ENCODE measurements at places on chromosomes 16 and 17.

DNA sequence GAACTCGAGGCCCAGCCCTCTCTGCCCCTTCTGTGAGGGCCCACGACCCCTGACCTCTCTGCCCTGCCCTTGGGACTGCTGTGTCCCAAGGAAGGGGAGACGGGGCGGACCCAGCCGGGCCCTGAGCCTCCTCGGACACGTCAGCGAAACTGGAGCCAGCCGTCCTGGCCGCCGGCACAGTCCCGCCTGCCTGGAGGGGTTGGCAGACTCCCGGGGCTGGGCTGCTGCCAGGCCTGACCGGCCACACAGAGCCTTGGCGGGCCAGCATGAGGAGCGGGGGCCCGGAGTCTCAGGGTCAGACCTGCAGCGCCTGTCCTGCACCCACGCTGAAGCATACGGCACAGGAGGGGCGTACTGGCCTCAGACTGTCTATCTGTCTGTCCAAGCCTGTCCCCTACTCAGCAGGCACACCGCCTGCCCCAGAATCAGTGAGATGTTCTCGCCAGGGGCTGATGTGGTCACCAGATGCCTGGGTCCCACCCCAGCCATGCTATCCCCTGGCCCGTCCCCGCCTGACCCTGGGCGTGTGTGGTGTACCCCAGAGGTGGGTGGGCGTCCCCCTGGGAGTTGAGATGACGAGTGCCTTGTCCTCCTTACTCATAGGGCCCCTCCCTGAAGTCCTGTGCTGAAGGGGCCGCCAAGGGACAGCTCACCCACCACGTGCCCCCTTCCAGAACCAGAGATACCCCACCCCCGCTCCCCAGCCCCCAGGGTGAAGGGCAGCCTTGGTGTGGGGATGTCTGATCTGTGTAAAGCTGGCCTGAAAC is 4.7 kb downstream of the VASN start:
- no peak for DNase-seq

DNA sequence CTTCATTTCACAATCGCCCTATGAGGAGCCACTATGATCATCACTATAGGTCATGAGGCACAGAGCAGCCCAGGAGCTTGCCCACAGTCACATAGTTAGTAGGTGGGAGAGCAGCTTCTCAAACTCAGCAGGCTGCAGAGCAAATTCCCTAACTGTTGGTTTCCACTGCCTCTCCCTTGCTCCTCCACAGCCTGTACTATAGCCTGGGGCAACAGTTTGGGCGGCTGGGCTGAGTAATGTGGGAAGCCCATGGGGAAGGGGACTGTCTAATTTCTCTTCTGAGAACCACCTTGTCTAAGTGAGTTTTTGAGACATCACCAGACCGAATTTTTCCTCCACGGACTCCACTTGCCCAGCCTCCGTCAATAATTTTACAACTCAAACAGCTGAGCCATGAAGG is 73.4 kb upstream of the GPR139 start:
- no peak for DNase-seq

DNA sequence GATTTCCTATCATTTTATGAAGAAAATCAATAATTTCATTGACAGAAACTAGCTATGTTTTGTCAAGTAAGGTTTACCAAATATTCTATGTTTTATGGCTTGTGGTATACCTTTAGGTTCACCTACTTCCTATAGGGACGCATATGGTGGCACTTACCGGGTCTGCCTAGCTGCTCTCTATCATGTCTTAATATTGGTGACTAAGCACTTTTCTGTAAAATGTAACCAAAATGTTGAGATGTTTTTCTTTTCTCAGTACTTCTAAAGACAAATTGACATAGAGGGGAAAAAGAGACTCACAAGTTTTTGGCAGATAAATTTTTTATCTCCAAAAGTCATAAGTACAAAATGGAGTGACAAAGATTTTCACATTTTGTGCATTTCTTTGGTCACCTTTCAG is 22.6 kb upstream of the MYH4 start:
- no peak for DNase-seq

DNA sequence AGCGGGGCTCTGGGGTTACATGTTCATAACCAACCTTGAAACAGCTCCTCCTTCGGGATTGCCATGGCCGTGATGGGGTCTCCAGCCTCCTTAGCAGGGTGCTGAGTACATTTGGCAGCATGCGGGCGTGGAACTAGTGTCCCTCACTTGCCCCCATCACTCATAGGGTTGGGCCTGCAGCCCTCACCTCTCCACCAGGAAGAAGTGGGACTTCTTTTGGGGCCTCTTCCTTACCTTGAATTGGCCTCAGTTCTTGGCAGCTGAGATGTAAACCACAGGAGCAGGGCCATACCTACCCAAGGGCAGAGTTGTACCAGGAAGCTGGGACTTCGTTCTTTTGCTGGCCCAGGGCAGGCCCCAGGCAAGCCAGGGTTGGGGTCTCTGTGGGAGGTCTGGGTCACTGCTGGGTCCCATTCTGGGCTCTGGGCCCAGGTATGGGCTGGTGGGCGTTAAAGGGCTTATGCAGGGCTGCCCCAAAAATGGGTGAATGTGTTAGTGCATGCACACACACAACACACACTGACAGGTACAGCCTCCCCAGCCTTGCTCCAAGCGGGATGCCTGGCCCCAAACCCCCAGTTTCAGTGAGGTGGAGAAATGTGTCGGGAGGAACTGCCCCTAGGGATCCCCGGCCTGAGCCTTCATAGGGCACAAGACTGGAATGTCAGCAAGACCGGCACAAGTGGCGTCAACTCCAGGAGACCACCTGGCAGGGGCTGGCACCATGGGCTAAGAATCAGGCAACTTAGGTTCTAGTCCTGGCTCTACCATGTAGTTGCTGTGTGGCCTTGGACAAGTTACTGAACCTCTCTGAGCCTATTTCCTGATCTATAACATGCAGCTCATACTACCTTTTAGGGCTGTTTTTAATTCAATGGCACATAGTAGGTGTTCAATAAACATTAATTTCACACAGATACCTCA is 3.9 kb upstream of the KRT15 start:
- DNase-seq = no peak
